ENCODE measurements at places on chromosomes 7 and 10.

GRCh38 chr7:25807086-25807611 lies 344.8 kb upstream of the NFE2L3 start:
- DNase-seq: no peak

- no peak for DNase-seq
These were observed 41.6 kb upstream of the MINDY3 start for GRCh38 chr10:15901889-15902288.

- DNase-seq: no peak
These were observed 612.9 kb downstream of the DNAJB6 start for GRCh38 chr7:157949711-157950110.

- no peak for DNase-seq
These were observed 3.1 kb upstream of the ANTXRL start for GRCh38 chr10:46283580-46284285.

- no peak for DNase-seq
These were observed 18.7 kb downstream of the CALD1 start for GRCh38 chr7:134798155-134798554.

GRCh38 chr10:123299598-123299997 lies 145.4 kb downstream of the BUB3 start:
- DNase-seq: no peak

GRCh38 chr7:95491634-95492314 lies 6.0 kb downstream of the ASB4 start:
- no peak for DNase-seq

DNA sequence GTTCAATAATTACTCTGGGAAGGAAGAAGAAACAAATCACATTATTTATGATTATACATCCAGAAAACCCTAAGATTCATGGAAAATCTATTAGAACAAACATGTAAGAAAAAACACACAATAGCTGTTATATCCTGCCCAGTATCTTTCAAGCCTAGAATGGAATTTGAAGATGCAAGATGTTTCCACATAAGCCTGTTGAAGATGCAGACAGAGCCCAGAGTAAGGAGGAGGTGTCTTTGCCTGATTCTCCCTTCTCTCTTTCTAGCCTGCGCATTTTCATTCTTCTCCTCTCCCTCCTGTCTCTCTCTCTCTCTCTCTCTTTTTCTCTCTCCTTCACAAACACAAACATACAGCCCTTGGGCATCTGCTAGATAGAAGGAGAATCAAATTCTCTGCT lies 170.1 kb upstream of the INHBA start:
- no peak for DNase-seq

DNA sequence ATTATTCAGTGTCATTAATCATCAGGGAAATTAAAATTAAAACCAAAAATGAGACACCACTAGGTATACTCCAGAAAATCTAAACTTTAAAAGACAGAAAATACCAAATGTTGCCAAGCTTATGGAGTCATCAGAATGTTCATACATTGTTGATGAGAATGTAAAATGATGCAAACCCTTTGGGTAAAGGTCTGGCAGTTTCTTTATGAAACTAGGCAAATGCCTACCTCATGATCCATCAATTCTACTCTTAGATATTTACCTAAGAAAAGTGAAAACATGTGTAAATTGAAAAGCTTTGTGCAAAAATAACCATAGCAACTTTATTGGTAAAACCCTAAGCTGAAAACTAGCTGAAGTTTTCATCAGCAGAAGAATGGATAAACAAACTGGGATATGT lies 329.5 kb upstream of the MEOX2 start:
- DNase-seq: no peak

- DNase-seq: no peak
These were observed 7.4 kb upstream of the RRP12 start for GRCh38 chr10:97408496-97408992.

GRCh38 chr10:93701866-93702209 lies 554 bp downstream of the FRA10AC1 start:
- DNase-seq: no peak

- DNase-seq: no peak
These were observed 12.0 kb upstream of the PURB start for GRCh38 chr7:44897309-44897708.

GRCh38 chr7:75808106-75808505 lies 5.5 kb downstream of the CCL24 start:
- DNase-seq: no peak

DNA sequence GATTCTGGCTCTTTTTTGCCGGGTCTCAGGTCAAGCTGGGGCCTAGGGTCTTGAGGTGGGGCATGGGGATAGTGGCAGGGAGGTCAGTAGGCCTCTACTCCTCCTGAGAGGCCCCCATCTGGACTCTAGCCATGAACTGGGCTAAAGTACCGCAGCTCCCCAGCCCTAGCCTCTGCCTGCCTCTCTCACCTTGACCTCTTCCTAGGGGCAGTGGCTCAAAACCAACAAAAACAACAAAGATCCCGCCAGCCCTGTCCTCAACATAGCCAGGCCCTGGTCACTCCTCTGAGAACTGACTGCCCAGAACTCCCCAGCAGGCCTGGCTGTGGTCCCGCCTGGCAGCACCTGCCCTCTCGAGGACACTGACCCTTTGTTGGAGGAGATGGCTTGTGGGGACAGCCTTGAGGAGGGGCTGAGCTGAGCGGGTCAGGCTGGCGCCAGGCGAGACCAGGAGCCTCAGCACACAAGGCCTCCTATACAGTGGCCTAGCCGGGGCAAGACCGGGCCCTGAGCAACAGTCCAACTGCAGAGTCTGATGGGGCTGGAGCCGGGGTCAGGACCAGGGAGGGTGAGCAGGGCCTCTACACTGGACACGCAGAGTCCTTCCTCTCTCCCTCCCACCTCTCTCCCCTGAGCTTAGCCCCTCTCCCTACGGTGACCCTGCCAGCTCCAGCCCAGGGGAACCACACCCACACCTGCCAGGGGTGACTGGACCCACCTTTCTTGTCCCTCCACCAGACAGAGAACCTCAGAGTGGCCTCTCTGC lies 11.6 kb upstream of the PPIF start:
- DNase-seq: no peak

- DNase-seq: no peak
These were observed 200.9 kb upstream of the TBX20 start for GRCh38 chr7:35454575-35455385.

- no peak for DNase-seq
These were observed 260.6 kb upstream of the DKK1 start for GRCh38 chr10:52053497-52053896.

GRCh38 chr7:128920913-128921582 lies 10.5 kb upstream of the KCP start:
- no peak for DNase-seq

- DNase-seq: no peak
These were observed 281.9 kb downstream of the PPP1R3A start for GRCh38 chr7:113636727-113637421.

DNA sequence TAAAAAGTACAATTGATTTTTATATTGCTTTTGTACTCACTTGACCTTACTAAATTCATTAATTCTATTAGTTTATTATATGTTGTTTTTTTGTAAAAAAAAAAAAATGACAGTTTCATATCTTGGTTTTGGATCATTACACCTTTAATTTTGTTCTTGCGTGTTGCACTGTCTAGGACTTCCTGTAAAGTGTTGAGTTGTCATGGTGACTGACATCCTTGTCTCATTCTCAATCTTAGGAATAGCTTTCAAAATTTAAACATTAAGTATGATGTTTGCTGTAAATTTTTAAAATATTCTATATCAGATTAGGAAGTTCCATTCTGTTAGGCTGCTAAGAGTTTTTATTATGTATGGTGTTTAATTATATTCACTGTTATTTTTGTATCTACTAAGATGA lies 139.1 kb downstream of the ARHGAP12 start:
- no peak for DNase-seq

DNA sequence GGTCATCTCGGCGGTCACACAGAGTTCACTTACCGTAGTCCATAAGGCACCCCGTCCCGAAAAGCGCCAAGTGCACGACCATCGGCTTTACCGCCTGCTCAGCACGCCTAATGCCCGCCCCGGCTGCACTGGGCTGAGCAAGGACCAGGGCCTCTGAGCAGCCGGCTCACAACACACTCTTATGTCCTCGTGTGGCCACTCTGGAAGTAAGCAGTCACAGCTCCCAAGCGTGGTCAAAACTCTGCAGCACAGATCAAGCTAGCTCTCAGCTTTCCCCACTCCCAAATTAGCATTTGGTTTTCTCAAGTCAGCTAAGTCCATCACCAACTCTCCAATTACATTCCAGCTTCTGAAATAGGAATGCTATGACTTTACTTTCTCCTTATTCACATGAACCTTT lies 57.7 kb downstream of the MAD1L1 start:
- no peak for DNase-seq

DNA sequence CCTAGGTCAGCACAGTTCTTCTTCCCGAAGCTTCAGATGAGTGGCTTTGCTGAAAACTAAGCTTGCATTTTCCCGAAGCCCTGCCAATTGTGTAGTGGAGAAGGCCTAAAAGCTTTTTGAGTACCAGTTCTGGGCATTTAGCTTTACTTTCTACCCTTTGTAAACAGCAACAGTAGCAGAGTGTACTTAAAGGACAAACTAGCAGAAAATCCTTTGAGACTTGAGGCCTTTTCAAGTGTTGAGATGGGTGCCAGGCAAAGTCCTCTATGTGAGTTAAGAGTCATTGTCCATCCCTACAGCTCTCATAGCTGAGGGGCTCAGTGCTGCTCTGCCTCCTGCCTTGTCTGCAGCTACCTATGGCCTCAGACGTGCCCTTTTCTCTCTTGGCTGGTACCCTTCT lies 368.2 kb downstream of the CCSER2 start:
- DNase-seq: no peak

- DNase-seq: peak; percentile 60
These were observed 65.7 kb downstream of the VWA2 start for GRCh38 chr10:114304571-114305421.

- no peak for DNase-seq
These were observed 89.1 kb downstream of the CELF2 start for GRCh38 chr10:11106621-11107374.

DNA sequence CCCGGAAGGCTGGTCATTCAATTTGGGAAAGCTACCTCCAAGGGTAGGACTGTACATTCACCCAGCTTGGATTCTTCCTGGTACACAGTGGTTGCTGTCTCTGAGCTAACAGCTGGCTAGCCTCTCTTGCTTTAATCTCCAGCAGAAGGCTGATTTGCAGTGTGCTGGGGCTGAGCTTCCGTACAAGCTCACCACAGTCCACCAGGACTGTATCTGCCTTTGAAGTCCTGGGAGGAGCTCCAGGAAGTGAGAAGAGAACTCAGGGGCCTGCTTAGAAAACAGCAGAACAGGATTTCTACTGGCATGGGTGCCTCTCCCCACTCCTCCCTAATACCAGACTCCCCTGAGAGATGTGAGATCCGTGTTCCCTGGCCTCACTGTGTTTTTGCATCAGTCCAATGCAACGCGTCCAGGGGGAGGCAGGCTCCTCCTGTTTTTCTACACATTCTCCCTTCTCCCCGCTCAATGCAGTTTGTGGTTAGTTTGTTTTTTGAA lies 6.6 kb downstream of the AFAP1L2 start:
- DNase-seq: no peak

- no peak for DNase-seq
These were observed 304.3 kb downstream of the PTPRN2 start for GRCh38 chr7:158283016-158283974.

- no peak for DNase-seq
These were observed 198.7 kb downstream of the ADARB2 start for GRCh38 chr10:1538531-1539061.

GRCh38 chr7:51126324-51126723 lies 190.3 kb downstream of the COBL start:
- DNase-seq: no peak

DNA sequence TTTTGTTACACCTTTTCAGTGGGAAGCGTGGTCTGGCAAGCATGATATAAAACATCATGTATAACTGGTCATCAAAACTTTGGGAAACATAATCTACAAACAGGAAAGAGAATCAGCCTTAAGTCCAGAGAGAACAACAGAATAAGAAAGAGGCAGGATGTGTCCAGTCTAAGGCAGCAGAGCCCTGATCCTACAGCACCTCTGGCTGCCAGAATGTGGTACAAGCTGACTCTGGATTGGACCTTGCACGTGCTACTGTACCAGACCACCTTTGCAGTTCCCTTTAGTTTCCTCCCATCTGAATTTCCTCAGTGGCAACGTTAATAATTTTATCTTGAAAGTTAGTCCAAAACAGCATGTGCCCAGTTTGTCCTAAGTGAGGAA lies 824.6 kb upstream of the IGFBP3 start:
- no peak for DNase-seq

DNA sequence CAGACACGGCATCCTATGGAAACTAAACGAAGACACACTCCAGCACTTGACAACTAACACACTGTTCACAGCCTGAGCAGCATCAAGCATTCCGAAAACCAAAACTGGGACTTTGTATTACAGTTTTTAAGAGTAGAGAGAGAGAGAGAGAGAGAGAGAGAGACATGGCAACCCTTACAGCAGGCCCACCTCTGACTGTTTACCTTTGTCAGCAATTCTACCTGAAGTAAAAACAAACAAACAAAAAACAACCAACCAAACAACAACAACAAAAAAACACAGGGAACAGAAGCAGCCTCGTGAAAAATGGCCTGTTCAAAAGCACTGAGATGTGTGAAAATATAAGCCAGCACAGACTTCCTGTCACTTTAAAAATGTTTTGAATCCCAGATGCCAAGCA lies 118.0 kb downstream of the SPAG6 start:
- no peak for DNase-seq

DNA sequence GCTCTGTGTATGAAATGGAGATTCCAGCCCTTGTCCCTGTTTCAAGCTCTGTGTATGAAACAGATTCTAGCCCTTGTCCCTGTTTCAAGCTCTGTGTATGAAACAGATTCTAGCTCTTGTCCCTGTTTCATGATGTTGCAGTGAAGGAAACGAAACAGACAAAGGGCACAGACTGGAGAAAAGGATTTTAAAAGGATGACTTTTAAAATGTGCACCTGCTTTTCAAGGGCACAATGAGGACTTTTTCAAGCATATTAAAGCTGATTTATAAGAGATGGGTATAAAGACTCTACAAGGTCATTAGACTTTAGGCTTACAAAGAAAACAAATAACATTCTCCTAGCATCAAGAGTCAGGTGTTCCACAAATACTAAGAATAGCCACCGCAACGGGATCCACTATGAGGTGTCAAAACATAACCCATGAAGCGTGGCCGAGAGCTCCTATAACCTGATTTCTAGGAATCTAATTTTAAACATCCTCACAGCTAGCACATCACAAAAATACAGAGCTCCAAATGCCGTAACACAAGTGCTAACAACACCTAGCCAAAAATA lies 29.0 kb downstream of the DIP2C start:
- no peak for DNase-seq

GRCh38 chr10:78567680-78568455 lies 500.9 kb upstream of the ZMIZ1 start:
- no peak for DNase-seq

GRCh38 chr7:91345449-91345848 lies 81.2 kb downstream of the FZD1 start:
- DNase-seq: no peak

- DNase-seq: no peak
These were observed 23.7 kb downstream of the EPHB4 start for GRCh38 chr7:100803398-100804161.
